ENCODE measurements at places on chromosomes 7 and 10. TPM values are rescaled to one million over a fixed set of nuclear protein-coding genes. Genes with fewer than 3 reads are reported as not detected.
A peak's percentile ranks its signal among the peaks of the same experiment; 100 is the strongest.

The MKI67 gene
- 1.2 TPM for total RNA-seq

The EN2 gene
- total RNA-seq: not detected

The HSPA12A gene
- total RNA-seq: 15.3 TPM

The PRR15 gene
- total RNA-seq: 1.1 TPM

The RAB19 gene
- not detected for total RNA-seq

The AGR2 gene
- not detected for total RNA-seq

The DDC gene
- not detected for total RNA-seq

The CNPY1 gene
- not detected for total RNA-seq

The CRCP gene
- 29.5 TPM for total RNA-seq

The SEMA3D gene
- 30.8 TPM for total RNA-seq

The AGMO gene
- total RNA-seq: 1.3 TPM

The GJD4 gene
- total RNA-seq: not detected

The GALNT17 gene
- total RNA-seq: 5.8 TPM

The TMEM213 gene
- not detected for total RNA-seq

The JAZF1 gene
- total RNA-seq: 23.8 TPM

The WASHC2A gene
- 54.3 TPM for total RNA-seq

The PAX2 gene
- total RNA-seq: not detected

The AKR1C3 gene
- total RNA-seq: 36.2 TPM

The OGDH gene
- total RNA-seq: 95.3 TPM

- DNase-seq: no peak
Observed at GRCh38 chr10:128929131-128929530, 537.9 kb upstream of the MGMT start.

GRCh38 chr10:8181496-8182157 lies 127.1 kb downstream of the GATA3 start:
- no peak for DNase-seq

DNA sequence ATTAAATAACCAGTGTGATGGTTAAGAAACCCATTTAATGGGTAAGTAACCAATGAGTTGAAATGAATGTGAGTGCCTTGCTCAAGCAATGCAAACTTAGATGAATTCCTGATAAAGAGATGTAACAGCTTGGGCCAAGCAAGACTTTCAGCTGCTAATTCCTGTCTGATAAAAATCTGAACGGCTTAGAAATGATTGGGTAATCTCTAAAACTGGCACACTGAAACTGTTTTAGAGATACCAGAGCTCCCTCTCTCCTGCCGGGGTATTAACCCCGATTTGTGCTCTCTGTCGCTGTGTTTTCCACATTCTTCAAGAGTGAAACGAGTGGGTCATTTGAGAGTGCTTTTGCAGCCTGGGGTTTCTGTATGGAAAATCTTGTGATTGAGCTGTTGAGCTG lies 534.9 kb upstream of the GALNT17 start:
- DNase-seq: no peak

GRCh38 chr7:91462316-91462715 lies 198.1 kb downstream of the FZD1 start:
- no peak for DNase-seq

GRCh38 chr7:147595042-147595441 lies 995.5 kb upstream of the C7orf33 start:
- DNase-seq: no peak

- no peak for DNase-seq
Observed at GRCh38 chr10:8137726-8138125, 83.2 kb downstream of the GATA3 start.

GRCh38 chr10:132364594-132364970 lies 32.4 kb upstream of the PWWP2B start:
- peak; percentile 42 for DNase-seq

GRCh38 chr10:16520900-16521299 lies 779 bp downstream of the C1QL3 start:
- peak; percentile 77 for DNase-seq

- no peak for DNase-seq
Observed at GRCh38 chr7:70640266-70640833, 491.6 kb upstream of the GALNT17 start.

GRCh38 chr7:34361663-34362250 lies 296.3 kb upstream of the NPSR1 start:
- no peak for DNase-seq

DNA sequence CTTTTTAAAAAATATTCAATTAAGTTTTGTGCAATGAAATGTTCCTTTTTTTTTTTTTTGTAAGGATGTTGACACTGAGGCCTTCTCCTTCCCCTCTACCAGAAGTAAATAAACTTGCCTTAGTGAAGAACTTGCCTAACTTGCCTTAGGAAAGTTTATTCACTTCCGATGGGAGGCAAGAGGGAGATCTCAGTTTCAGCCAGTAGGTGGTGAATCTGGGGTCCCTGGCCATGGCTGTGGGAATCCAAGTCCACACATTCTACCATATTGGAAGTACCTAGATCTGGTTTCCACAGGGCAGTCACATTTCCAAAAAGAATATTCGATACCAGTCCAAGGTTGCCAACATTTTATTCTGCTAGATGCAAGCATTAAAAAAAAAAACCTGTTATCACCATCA lies 270.9 kb downstream of the CCSER2 start:
- no peak for DNase-seq

GRCh38 chr10:46284286-46285229 lies 2.2 kb upstream of the ANTXRL start:
- peak; percentile 86 for DNase-seq

DNA sequence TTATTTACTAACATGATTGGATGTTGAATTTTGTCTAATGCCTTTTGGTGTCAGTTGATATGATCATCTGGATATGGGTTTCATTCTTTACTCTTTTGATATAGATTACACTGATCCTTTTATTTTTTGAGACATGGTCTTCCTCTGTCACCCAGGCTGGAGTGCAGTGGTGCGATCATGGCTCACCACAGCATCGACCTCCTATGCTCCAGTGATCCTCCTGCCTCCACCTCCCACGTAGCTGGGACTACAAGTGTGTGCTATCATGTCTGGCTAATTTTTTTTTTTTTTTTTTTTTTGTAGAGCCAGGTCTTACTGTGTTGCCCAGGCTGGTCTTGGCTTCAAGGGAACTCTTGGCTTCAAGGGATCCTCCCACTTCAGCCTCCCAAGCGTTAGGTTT lies 27.1 kb downstream of the BMS1 start:
- DNase-seq: no peak

- DNase-seq: peak; percentile 76
Observed at GRCh38 chr7:150811-151221, 41.6 kb upstream of the FAM20C start.

- no peak for DNase-seq
Observed at GRCh38 chr10:110168601-110169481, 38.6 kb upstream of the MXI1 start.

DNA sequence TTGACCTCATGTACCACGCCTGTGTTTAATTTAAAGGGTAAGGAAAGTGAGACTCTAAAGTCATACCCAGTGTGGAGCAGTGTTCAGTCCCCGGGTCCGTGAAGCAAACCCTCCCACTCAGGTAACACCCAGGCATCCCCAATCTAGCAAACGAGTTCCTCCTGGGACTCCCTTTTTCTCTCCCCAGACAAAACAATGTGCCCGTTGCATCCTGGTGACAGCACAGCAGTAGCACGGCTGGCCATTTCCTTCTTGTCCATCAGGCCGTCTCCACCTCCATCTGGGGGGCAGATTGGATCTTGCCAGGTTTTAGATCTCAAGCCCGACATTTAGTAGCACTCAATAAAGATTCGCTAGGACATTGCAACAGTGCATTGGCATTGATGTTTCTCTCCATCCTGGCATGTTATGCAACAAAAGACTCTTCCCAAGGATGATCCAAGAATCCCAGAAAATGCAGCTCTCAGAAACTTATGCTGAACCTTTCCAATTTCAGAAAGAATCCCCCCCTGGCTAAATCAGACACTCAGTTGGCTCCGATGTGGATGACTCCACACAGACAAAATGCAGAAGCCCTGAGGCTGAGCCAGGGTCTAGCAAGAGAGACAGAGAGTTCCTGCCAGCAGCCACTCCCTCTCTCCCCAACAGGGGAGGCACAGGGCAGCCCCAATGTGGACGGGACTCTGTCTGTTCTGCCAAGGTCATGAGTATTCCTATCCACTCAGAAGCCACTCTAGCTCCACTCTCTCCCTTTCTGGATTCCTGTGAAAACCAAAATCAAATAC lies 274.5 kb upstream of the MGMT start:
- peak; percentile 77 for DNase-seq

GRCh38 chr10:73253225-73253555 lies 746 bp upstream of the MRPS16 start:
- no peak for DNase-seq

DNA sequence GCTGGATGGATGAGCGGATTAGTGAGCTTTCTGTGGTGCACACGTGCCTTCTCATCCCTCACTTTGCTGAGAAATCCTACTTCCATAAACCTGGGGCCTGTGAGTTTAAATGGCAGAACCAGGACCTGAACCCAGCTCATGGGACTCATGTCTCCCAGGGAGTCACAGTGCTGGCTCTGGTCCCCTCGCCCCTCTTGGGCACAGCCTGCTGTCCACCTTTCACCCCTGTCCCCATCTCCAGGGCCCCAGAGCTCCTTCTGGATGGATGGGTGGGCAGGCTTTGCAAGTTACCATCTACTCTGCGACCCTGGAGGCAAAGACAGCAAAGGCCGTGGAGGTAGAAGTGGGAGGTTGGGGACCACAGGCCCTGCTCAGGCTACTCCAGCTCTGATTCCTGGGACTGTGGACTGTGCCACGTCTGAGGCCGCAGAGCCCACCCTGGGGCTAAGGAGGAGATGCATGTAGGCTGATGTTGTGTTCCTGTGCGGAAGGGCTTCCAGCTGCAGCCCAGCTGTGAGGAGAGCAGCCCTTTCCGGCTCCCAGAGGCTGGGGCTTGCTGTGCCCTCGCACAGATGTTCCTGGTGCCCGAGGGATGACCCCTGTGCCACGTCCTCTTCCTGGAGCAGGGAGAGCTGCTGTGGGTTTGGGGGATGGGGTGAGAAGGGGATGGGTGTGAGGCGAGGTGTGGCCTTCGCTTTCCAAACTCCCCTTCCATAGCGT lies 40.3 kb downstream of the PRF1 start:
- DNase-seq: peak; percentile 35

DNA sequence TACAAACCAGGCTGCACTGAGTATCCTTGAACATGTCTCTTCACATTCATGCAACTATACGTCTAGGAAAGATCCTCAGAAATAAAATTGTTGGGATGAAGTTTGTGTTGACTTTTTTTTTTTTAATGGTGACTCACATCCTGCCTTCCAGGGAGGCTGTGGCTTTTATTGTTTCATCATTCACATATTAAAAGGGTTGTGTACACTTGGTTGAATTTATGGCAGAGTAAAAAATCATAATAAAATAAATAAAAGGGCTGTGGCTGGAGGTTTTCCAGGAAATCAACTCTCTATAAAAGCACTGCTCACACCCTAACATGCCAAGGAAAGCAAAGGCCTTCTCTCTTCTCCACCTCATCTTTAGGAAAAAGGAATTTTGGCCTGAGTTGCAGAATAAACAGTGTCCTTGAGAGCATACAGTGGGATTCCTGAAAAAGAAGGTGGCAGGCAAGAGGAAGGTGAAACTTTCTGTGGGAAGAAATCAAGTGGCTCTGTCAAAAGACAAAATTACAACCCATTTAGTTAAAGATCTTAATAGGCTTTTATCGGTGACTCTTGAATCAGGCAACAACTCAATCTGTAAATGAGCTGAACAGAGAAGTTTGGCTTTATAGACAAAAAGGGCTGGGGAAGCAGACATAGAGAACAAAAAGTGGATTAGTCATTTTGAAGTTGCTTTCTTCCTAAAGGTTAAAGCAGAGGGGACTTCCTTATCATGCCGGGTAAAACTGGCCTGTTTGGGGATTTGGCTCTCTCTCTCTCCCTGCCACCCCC lies 41.6 kb upstream of the FHIP2A start:
- no peak for DNase-seq

GRCh38 chr10:106107706-106108105 lies 1056.8 kb downstream of the SORCS1 start:
- DNase-seq: no peak

DNA sequence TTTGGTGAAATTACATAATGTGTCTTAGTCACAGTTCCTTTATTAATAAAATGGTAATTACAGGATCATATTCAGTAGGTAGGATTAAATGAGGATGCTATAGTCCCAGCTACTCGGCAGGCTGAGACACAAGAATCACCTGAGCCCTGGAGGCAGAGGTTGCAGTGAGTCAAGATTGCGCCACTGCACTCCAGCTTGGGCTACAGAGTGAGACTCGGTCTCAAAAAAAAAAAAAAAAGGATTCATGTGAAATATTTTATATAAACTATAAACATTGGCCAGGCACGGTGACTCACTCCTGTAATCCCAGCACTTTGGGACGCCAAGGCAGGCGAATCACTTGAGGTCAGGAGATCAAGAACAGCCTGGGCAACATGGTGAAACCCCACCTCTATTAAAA lies 197.9 kb downstream of the IMMP2L start:
- no peak for DNase-seq

GRCh38 chr10:66684581-66684980 lies 241.3 kb upstream of the LRRTM3 start:
- no peak for DNase-seq

DNA sequence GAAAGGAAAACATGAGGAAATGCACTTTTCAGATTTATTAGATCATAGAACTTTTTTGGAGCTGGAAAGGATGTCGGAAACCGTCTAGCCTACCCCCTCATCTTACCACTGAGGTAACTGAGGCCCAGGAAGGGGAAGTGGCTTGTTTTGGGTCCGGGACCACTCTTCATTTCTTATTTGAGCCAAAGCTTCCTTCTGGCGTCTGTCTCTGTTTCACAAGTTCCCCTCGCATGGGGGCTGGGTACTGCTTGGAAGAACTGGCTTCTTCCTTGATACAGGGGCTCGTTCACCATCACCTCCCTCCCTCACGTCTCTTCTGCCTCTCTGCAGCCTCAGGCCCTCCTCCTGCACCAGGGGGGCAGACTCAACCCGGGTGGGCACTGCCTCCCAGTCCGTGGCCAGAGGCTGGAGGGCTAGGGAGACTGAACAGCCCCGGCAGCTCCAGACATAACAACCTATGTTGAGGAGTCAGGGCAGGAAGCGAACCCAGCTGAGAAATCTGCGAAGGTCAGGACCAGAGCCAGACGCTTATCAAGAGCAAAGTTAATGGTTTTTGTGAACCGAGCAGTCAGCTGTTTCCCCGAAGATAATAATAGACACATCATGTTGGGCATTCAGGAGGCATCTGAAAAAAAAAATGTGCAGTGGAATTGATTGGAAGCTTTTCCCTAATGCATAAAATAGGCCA lies 12.9 kb downstream of the HTRA1 start:
- DNase-seq: peak; percentile 71

GRCh38 chr7:110988890-110989501 lies 101.9 kb upstream of the LRRN3 start:
- DNase-seq: no peak

GRCh38 chr7:23212841-23213240 lies 31.0 kb downstream of the NUP42 start:
- no peak for DNase-seq

All from aorta (tissue), 5 donors.